GM13976 (cell line): ENCODE measurements at places on chromosomes 7 and 10.

- DNase-seq = no peak
Measured at GRCh38 chr10:96714031-96714590, 6.2 kb downstream of the PIK3AP1 start.

GRCh38 chr7:137081321-137082093 lies 213.1 kb downstream of the CHRM2 start:
- no peak for DNase-seq

- no peak for DNase-seq
Measured at GRCh38 chr10:114087255-114087654, 43.6 kb downstream of the ADRB1 start.

DNA sequence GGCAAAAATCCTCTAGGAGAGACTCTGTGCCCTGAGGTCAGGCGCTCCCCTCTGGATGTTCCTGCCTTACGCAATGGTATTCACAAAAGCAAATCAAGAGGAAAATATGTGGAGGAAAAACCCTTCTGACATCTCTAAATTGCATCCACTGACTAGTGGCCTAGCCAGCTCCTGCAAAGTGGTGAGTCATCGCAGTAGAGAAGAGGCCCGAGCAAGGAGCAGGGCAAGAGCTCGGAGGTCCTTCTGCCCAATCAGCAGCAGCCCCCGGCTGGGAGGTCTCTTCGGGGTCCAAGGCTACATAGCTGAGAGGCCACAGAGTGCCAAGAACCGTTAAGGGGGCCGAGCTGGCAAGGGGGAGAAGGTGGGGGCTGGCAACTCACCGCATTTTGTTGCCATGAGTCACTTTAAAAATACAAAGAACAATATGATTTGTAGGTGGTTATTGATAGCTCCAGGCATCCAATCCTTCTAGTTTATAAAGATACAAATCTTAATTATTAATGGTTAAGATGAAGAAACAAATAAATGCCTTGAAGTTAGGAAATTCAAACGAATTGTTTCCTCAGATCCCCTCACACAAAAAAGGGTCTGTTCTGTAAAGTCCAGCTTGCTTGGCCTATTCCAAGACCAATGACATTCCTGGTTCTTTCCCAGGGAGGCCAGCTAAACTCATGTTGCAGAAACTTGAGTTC lies 161.6 kb downstream of the PKD1L1 start:
- DNase-seq = no peak

DNA sequence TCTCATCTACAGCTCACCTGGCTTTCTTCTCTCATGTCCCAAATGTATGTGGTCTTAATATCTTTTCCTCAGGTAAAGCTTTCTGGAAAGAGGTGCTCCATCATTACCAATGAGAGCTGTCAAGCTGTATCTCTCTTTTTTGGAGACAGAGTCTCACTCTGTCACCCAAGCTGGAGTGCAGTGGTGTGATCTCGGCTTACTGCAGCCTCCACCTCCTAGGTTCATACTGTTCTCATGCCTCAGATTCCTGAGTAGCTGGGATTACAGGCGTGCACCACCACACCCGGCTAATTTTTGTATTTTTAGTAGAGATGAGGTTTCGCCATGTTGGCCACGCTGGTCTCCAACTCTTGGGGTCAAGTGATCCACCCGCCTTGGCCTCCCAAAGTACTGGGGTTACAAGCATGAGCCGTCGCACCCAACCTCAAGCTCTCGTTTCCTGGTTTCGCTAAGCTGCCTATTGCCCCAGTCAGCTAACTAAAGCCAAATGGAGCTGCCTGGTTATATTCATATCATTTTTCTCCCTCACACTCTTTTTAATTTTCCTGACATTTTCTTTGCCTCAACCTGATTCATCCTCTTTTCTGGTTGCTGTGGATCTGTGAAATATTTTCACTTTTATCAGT lies 60.5 kb downstream of the SUFU start:
- peak; percentile 56 for DNase-seq

GRCh38 chr10:29725133-29725720 lies 90.5 kb upstream of the SVIL start:
- DNase-seq = no peak

DNA sequence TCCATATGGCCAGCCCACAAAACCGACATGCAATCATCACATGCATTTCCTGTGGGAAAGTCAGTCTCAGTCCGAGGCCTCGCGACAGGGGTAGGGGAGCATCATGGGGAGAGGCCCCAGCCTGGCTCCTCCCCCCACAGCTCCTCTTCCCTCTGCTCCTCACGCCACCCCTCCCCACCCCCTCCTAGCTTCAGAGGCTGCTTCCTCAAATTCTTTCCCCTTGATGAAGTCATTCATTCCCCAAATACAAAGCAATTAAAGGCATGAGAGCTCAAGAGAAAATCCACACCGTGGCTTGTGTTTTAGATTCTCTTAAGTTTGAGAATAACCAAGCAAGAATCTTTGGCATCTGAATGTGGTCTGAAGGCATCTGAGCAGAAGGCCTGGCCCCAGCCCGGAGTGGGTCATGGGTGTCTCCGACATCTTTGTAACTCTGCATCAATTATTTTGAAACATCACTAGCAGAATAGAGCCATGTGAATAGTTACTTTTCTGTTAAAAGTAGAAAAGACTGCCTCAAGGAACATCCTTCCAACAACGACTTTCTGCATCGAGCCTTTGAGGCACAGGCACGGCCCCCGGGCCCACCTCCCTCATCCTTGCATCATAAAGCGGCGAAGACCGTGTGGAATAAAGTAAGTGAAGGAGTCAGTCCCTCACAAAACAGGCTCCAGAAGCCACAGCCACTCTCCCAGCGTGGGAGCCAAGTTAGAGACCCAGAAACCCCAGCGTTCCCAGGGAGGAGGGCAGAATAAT lies 90.9 kb downstream of the DIP2C start:
- no peak for DNase-seq

GRCh38 chr7:27689150-27689549 lies 26.5 kb upstream of the HIBADH start:
- DNase-seq = no peak

DNA sequence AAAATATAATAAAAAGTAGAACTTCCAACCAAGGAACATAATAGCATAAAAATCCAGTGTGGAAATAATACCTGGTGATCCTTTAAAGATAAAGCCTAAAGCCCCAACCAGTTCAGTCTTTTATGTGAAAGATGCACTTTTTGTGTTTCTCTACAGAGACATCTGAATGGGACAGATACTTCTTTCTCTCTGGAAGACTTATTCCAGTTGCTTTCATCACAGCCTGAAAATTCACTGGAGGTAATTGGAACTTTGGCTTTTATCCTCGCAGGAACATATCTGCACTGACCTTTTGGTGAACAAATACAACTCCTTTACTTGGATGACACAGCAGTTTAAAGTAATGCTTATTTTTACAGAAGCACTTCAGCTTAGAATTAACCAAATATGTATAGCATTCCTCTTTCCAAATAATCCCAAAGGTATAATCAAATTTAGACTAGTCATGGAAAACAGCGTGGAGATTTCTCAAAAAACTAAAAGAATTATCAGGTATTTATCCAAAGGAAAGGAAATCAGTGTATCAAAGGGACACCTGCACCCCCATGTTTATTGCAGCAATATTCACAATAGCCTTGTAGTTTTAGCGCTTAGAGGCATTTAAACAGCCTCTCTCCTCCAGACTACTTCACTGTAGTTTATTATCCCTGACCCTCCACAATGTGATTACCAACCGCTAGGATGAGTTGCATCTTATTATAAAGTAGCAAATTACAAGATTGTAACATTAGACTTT lies 16.8 kb downstream of the HNRNPA2B1 start:
- no peak for DNase-seq

GRCh38 chr10:71963351-71964097 lies 671 bp upstream of the CHST3 start:
- peak; percentile 48 for DNase-seq

DNA sequence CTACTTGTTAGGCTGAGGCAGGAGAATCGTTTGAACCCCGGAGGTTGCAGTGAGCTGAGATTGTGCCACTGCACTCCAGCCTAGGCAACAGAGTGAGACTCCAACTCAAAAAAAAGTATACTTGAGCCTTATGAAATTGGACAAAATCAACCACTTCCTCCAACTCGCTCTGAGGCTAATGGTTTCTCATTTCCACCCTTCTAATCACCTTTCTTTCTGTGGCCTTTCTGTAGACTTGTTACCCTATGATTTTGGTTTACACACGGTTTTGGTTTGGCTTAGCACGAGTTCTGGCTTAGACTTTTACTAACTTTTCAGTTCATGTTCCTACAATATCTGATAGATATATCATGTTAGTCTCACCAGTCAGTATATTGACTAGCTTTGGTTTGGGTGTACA lies 152.0 kb downstream of the PHTF2 start:
- no peak for DNase-seq

GRCh38 chr7:6162331-6162620 lies 110.1 kb downstream of the CYTH3 start:
- no peak for DNase-seq

DNA sequence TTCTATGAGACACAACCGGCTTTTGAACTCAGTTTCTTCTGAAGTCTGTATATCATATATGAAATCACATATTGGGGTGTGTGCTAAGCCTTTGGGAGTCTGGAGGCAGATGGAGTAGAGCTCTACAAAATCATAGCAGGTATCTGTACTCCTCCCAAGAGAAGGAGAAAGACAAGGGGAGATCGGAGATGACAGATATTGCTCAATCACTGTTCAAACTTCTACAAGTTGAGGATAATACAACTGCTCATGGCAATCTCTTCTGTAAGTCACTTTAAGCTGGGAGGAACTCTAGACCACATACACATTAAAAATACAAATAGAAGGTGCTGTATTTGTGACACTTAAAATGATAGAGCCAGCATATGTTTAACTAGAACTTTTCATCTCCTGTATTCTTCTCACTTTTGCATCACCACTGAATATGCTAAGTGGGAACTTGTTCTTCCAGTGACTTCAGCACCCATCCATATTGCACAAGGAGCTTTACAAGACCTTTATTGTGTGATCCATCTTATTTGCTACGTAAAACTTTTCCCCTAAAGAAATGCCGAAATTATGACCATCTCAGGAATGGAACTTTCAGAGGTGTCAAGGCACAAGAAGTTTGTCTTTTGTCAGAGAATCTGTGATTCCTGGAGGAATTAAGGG lies 381.4 kb downstream of the PHTF2 start:
- DNase-seq = no peak

DNA sequence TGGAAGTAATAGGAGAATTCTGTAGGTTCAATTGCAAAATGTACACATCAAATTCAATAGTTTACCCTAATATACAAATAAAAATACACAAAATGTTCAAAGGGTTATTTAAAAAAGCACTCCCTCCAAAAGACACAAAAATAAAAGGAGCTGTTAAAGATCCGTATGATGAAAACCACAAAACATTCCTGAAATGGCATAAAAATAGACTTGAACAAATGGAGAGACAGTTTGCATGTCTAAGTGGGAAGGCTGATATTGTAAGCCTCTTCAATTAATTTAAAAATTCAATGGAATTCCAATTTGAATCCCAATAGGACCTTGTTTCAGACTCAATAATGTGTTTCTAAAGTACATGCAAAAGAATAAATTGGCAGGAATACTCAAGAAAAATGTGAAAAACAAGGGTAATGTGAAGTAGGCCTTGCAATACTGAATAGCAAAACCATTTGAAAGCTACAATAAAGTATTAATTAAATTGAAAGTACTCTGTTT lies 38.0 kb upstream of the INSYN2A start:
- no peak for DNase-seq

- DNase-seq = no peak
Measured at GRCh38 chr10:68957284-68957615, 1.3 kb downstream of the DDX21 start.

GRCh38 chr10:68327889-68328786 lies 3.7 kb upstream of the HNRNPH3 start:
- DNase-seq = peak; percentile 27

DNA sequence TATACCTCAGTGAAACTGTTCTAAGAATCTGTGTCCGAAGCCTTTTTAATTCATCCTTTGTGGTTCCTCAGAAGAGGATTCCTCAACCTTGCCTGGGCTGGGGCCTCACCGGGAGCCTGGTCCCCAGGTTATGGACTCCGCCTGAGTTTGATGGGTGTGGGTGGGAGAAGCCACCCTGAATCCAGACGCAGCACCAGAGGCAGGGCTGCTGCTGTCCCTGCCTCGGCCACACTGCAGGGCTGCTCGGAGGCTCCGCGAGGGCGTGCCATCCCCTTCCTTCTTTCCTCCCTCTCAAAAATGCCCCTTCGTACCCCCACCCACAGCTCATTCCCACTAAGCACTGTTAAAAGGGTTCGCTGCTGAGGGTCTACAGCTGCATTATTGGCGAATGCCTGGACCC lies 146.3 kb downstream of the ADARB2 start:
- DNase-seq = no peak

GRCh38 chr10:4626919-4627318 lies 199.1 kb upstream of the AKR1E2 start:
- no peak for DNase-seq

DNA sequence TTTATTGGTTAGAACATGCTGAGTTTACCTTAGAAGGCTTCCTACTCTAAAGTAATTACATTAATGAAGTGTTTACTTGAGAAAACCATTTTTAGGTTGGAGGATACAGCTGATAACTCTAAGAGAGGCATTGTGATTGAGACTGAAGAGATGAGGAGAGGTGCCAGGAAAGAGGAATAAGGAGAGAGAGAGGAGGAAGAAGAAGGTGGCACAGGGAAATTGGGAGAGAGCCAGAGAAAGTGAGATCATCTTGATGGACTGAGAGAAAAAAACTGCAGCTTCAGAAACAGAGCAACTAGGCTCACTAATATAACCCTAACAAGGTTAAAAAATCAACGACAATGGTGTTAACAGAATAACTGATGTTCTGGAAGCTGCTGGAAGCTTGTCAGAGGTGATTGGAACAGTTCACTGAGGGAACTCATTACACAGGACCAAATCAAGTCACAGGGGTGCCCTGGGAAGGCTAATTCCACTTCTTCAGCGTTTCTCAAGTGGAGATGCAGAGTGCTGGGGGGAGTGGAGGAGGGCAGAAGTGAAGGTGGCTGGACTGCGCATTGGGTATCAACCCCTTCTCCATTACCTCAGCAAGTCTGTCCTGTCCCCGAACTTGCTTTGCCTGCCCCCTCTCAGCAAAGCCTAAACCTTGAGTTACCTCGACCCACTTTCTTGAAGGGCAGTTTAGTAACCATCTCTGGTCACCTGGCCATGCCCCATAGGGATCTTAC lies 6.9 kb upstream of the SORBS1 start:
- no peak for DNase-seq

DNA sequence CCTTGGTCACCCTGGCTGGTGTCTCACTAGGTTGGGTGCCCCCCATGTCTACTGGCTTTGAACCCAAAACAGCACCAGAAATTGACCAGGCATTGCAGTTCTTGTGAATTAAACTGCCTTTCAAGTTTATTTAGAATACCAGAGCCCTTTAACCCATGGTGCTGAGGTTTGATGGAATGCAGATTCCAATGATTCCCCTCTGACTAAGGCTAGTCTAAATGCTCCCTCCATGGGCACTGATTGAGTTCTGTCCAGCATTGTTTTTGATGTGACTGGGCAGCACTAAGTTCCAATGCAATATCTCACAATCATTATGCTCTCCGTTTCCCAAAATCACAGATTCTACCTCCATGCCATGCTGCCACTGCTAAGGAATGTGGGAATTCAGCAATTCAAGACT lies 1047.4 kb upstream of the LRRN3 start:
- DNase-seq = no peak
